ENCODE measurements at places on chromosomes 5 and 9.

GRCh38 chr5:68315679-68316271 lies 100.2 kb downstream of the PIK3R1 start:
- DNase-seq: no peak

DNA sequence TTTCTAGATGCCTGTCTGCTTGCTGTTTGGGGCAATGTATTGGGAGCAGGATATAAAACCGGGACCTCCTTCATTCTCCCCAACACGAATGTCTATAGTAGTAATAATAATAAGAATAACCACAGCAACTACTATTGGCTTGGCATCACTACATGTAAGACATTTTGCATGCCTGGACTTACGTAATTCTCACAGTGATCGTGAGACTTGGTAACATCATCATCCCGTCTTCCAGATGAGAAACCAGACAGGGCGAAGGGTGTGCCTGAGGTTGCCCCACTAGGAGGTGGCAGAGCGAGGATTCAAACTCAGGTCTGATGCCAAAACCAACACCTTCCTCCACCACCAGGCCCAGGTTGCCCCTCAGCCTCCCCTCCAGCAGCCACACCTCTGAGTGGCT lies 185.1 kb downstream of the RGS3 start:
- DNase-seq: no peak

DNA sequence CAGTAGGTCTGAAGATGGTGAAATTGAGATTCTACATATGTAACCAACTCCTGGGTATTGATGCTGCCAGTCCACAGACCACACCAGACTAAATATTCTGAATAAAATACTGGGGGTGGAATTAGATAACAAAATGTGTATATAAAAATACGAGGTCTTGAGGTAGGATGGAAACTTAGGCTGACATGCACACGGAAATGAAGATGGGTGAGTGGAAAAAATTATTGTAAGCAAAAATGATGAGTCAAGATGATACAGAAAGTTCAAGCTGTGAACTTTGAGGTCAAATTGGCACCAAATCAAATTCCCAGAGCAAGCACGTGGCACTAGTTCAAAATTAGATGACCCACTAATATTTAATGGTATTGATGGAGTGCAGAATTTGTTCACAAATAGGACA lies 713.4 kb upstream of the ACO1 start:
- no peak for DNase-seq

- DNase-seq: no peak
Measured at GRCh38 chr5:111535879-111536549, 23.7 kb upstream of the STARD4 start.

DNA sequence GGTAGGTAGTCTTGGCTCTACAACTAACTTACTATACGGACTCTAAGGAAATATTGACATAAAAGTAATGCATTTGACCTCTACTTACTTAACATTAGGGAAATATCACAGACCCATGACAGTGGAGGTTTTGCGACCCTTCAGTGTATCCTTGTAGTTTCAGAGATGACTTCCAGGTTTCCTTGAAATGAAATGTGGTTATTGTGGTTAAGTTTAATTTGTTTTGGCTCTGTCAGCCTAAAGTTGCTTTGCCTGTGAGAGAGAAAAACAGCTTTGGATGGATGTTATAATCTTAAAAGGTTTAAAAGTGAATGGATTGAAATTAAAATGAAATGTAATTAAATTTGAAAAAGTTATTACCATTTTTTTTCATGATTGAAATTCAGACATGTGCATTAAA lies 42.9 kb downstream of the LRRTM2 start:
- DNase-seq: peak; percentile 32

- no peak for DNase-seq
Measured at GRCh38 chr5:75964008-75964407, 119.2 kb upstream of the SV2C start.

GRCh38 chr5:170342153-170342725 lies 44.7 kb upstream of the LCP2 start:
- DNase-seq: no peak

DNA sequence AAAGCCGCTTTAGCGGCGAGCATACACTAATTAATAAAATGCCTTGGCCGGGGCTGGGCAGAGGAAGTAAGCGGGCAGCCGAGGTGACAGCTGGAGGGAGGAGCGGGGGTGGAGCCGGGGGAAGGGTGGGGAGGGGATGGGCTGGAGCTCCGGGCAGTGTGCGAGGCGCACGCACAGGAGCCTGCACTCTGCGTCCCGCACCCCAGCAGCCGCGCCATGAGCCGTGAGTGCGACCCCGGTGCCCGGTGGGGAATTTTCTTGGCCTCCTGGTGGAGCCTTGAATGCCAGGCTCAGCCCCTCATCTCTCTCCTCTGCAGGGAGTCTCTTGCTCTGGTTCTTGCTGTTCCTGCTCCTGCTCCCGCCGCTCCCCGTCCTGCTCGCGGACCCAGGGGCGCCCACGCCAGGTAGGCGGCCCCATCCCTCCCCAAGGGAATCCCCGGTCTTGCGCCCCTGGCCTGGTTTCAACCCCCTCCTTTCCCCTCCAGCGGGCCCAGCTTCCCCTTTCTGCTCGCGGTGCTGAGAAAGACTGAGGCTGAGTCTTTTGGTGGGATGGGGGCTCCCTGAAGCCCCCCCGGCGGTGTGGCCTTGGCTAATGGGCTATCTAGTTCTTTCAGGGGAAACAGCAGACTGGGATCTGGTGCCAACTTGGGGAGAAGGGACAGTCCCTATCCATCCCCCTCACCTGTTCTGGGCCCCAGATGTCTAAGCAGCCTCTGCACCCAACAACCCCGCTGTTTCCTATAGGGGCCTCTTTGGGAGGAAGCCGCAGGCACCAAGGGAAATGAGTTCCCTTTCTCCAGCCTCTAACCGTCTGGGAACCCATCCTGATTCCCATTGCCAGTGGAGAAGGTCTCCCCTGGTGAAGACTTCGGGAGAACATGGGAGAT lies at the start of gene PTGS1:
PTGS1 (plus strand) TSS at position 156 of the 887 bp plus-strand sequence; CDS start at position 217, 61 bp downstream.
- no peak for DNase-seq

Measured in fibroblast of skin of back (primary cell).